T-helper 17 cell (primary cell): ENCODE measurements at places on chromosomes 2 and 18.

GRCh38 chr18:650428-650858, 7.0 kb upstream of the TYMS start:
- no peak for DNase-seq
- H3K4me1 ChIP-seq, result peaks cover 7% of the 10 kb centered on the region
- H3K27me3 ChIP-seq, result peaks cover 16% of the 10 kb centered on the region
- H3K4me3 ChIP-seq, result no peak overlapping the region
- no peak overlapping the region for H3K27ac ChIP-seq

DNA sequence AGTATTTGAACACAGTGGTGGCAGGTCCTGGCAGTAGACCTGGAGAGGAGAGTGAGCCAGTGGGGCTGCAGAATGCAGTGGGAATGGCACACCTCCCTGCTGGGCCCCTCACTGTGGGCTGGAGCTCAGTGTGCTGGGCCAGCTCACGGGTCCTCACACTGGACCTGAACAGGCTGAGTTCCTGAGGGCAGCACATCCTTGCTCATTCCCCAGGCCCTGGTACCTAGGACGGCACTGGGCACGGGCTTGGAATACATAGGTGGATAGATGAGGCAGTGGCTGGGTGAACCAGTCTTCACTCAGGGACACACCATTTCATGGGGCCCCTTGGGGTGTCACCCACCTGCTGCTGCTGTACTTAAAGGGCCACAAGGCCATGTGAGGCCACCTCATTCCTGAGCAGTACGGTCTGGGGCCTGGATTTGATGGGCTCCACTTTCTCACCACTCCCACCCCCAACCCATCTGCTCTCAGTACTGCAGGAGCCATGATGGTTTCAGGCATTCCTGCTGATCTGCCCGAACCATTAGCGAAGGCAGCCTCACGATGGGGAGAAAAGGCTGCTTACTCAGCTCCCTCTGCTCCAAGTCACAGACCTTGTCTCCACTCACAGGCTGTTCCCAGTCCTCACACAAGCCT, 4.2 kb downstream of the TMEM177 start:
- peak overlapping the region; percentile 92 for H3K27ac ChIP-seq
- no peak for DNase-seq
- peaks cover 30% of the 10 kb centered on the region for H3K4me1 ChIP-seq
- H3K36me3 ChIP-seq, result peaks cover 4% of the 10 kb centered on the region
- H3K4me3 ChIP-seq, result no peak overlapping the region

DNA sequence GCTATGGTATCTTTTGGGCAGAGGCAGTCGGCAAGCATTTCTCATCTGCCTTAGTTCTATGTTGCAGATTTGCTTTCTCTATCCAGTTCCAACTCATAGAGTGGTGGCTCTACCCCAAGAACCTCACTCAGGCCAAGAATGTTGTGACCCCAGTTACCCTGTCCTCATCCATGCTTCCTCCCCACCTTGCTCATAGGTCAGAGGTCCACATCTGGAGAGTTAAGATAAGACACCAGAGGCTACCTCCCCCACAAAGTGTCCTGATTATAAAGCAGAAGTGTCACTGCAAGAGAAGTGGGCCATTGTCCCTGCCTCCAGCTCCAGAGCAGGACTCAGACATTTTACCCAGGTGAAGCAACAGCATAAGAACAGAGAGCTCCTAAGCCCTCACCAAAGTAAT, 276.8 kb upstream of the CHST9 start:
- H3K27ac ChIP-seq, result no peak overlapping the region
- no peak for DNase-seq
- H3K4me3 ChIP-seq, result no peak overlapping the region
- no peaks in the 10 kb centered on the region for H3K36me3 ChIP-seq

GRCh38 chr2:230691005-230691647, 21.5 kb upstream of the CAB39 start:
- no peak for DNase-seq
- no peak overlapping the region for H3K27ac ChIP-seq
- H3K4me1 ChIP-seq, result peaks cover 7% of the 10 kb centered on the region
- no peaks in the 10 kb centered on the region for H3K27me3 ChIP-seq
- H3K36me3 ChIP-seq, result no peaks in the 10 kb centered on the region
- no peak overlapping the region for H3K4me3 ChIP-seq

- H3K4me3 ChIP-seq, result peak overlapping the region; percentile 99
- no peak for DNase-seq
- H3K27ac ChIP-seq, result peak overlapping the region; percentile 98
- peaks cover 26% of the 10 kb centered on the region for H3K4me1 ChIP-seq
- H3K36me3 ChIP-seq, result peaks cover 14% of the 10 kb centered on the region
Observed at GRCh38 chr2:85355073-85355410, 473 bp downstream of the ELMOD3 start.

DNA sequence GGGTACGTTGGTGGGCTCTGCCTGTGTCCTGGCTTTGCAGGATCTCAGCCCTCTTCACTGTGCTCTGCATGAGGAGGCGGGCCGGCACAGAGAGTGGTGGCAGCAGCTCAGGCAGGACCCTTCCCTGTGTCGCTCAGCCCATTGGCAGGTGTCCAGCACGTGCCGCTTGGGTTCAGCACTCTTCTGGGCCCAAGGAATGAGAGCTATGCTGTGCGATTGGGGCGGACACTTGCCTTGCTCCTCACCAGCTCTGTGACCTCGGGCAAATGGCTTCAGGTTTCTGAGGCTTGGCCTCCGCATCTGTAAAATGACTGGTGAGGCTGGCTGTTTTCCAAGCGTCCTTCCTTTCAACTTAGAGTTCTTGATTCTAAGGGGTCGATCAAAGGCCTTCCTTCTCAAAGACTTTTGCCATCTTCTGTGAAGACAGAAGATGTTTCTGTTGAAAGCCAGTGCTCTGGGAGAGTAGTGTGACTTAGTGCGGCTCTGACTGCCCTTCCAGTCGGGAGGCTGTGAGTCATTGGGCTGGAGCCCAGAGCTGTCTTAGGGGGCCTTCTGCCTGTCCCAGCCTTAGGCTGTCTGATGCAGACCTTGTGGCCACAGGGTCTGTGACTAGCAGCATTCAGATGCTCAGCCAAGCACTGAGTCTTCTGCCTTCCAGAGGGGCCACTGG, 35.6 kb downstream of the GLI2 start:
- H3K4me3 ChIP-seq, result no peak overlapping the region
- peaks cover 2% of the 10 kb centered on the region for H3K4me1 ChIP-seq
- peaks cover 19% of the 10 kb centered on the region for H3K27me3 ChIP-seq
- no peak overlapping the region for H3K27ac ChIP-seq

DNA sequence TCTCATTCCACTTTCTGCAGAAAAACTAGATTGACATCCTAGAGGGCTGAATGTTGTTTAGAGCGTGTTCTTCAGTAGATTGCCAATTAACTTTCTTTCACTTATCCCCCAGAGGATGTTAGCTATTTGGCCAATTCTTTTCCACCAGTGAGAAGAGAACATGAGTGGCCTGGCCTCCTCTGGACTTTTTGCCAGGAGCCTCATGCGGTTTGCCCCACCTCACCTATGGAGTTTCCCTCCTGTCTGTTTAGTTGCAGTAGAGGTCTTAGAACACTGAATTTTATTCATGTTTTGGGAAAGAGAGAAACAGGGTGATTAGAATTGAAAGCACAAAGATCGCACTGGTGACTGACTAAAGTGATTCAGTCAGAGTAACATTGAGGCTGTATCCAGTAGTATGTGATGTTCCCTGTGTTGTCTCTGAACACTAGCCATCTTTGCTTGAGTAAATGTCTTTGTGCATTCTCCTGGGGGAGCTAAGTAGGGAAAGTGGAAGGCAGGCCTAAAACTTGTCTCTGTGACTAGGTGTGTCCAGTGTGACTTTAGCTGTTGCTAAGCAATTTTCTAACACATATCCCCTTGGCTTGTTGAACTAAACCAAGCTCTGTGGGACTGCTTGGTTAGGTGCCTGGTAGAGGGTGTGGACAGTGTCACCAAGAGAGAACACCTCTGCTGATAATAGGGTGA, 34.0 kb downstream of the UGP2 start:
- no peak for DNase-seq
- peak overlapping the region; percentile 75 for H3K27ac ChIP-seq
- no peak overlapping the region for H3K4me3 ChIP-seq

DNA sequence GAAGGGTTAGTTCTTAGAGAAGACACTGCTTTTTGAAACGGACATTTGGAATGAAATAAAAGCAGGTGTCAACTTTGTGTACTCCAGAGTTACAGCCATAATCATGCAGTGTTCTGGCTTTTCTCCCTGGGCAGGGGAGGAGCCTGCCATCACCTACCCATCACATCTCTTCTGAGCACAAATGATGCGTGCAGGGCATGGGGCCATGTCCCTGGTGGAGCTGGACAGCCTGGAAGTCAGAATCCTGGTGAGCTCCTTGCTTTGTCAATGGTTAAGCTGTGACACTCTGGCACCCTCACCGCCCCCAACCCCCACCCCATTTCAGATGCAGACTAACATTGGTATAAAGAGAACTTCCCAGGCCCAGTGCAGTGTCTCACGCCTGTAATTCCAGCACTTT, 53.1 kb downstream of the PDCL3 start:
- no peak overlapping the region for H3K4me3 ChIP-seq
- H3K27ac ChIP-seq, result no peak overlapping the region
- peaks cover 6% of the 10 kb centered on the region for H3K4me1 ChIP-seq
- no peaks in the 10 kb centered on the region for H3K27me3 ChIP-seq
- no peaks in the 10 kb centered on the region for H3K36me3 ChIP-seq
- no peak for DNase-seq

DNA sequence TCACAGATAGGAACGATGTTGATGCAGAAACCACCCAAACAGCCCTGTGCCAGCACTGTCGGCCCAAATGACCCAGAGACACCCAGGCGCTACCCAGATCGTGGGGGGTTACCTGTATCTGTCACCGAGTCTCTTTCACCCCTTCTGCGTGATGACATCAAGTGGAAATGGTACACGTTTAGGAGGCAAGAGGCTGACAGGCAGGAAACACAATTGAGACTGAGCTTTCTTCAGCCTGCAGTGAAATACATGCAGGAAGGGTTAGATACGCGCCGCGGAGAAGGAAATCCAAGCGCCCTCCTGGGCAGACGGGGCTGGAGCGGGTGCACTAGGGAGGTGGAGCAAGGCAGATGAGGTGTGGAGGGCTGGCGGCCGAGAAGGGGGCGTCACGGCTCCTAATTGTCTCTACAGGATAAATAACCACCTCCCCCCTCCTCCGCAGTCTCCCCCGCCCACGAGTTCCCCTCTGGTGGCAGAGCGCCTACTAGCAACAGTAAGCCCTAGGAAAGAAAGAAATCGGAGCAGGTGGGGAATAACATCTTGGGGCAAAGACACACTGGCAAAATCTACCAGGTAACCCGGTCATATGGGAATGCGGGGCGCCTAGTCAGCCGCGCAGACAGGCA, at the start of gene RNF152:
RNF152 (minus strand) TSS at position 325 of the 626 bp plus-strand sequence. CDS start 76,544 bp downstream, outside the sequence.
- peak within 1 kb of the TSS; percentile 92 for H3K4me3 ChIP-seq
- DNase-seq, result peak; percentile 20
- no peaks in the 10 kb centered on the region for H3K36me3 ChIP-seq
- peaks cover 11% of the 10 kb centered on the region for H3K4me1 ChIP-seq
- H3K27me3 ChIP-seq, result peaks cover 53% of the 10 kb centered on the region

DNA sequence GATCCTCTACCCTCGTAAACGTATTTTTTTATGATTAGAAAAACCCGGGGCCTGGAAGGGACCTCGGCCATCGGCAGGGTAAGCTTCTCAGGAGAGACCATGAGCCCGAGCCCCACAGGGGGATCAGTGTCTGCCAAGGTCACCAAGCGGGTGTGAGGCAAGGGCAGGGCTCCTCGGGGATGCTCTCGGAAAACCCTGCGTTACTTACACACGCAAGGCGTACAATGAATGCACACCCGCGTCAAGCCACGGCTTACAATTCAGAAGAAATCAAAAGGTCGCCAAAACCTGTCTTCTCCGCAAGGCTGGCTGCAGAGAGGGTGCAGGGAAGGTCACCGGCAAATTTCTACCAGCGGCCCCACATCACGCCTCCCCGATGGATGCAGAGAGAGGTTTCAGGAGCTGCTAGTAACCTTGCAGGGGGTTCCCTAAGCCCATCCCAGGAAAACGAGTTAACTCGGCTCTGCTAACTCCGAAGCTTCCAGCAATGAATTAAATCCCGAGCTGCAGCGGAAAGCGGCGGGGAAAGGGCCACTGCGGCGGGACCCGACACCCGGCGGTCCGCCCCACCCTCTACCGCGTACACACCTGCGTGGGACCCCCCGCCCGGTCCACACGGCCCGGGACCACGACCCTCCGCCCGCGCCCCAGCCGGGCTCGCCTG, 638 bp downstream of the ST3GAL5 start:
- peaks cover 3% of the 10 kb centered on the region for H3K36me3 ChIP-seq
- H3K4me1 ChIP-seq, result peaks cover 45% of the 10 kb centered on the region
- no peaks in the 10 kb centered on the region for H3K27me3 ChIP-seq
- DNase-seq, result peak; percentile 9

GRCh38 chr2:119028327-119029174, 86.6 kb downstream of the MARCO start:
- no peak overlapping the region for H3K27ac ChIP-seq
- no peak overlapping the region for H3K4me3 ChIP-seq
- H3K4me1 ChIP-seq, result no peaks in the 10 kb centered on the region
- peaks cover 2% of the 10 kb centered on the region for H3K36me3 ChIP-seq
- H3K27me3 ChIP-seq, result peaks cover 42% of the 10 kb centered on the region

DNA sequence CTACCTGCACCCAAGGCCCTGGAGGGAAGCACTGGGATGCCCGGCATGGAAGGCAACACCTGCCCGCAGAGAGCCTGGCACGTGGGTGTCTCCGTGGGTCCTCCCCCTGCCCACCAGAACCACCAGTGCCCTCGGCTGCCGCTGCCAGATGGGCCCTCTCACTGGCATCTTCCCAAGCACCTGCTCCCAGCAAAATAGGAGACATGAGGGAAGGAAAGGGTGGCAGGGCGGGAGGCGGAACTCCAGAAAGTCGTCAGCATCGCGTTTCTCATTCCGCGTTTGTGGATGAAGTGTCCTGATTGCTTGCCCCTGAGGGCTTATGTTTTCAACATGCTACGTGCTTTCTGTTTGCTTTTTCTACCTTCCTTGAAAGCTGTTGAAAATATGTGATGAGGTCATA, 8.8 kb upstream of the SNTG2 start:
- no peak overlapping the region for H3K4me3 ChIP-seq
- peaks cover 16% of the 10 kb centered on the region for H3K27me3 ChIP-seq
- no peak for DNase-seq
- H3K27ac ChIP-seq, result no peak overlapping the region
- peaks cover 10% of the 10 kb centered on the region for H3K4me1 ChIP-seq
- H3K36me3 ChIP-seq, result no peaks in the 10 kb centered on the region
